ENCODE measurements at places on chromosomes 7 and 10.

GRCh38 chr7:52119537-52119936, 802.9 kb upstream of the COBL start:
- DNase-seq, result no peak

GRCh38 chr7:77796109-77796508, 2.1 kb downstream of the TMEM60 start:
- no peak for DNase-seq

- no peak for DNase-seq
Observed at GRCh38 chr10:48890888-48891850, 48.5 kb downstream of the LRRC18 start.

- no peak for DNase-seq
Observed at GRCh38 chr7:1232623-1233332, at the start of gene UNCX. TSS of gene UNCX (plus strand) at chr7:1232872. CDS start at chr7:1233018, 146 bp downstream.

- DNase-seq, result peak; percentile 32
Observed at GRCh38 chr10:4503076-4503475, 322.9 kb upstream of the AKR1E2 start.

DNA sequence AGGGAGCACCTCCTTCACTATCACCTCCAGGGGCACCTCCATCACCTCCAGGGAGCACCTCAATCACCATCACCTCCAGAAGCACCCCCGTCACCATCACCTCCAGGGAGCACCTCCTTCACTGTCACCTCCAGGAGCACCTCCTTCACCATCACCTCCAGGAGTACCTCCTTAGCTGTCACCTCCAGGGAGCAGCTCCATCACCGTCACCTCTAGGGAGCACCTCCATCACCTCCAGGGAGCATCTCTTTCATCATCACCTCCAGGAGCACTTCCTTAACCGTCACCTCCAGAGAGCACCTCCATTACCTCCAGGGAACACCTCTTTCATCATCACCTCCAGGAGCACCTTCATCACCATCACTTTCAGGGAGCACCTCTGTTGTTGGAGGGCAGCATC, 103.0 kb downstream of the DNAJB6 start:
- DNase-seq, result no peak

DNA sequence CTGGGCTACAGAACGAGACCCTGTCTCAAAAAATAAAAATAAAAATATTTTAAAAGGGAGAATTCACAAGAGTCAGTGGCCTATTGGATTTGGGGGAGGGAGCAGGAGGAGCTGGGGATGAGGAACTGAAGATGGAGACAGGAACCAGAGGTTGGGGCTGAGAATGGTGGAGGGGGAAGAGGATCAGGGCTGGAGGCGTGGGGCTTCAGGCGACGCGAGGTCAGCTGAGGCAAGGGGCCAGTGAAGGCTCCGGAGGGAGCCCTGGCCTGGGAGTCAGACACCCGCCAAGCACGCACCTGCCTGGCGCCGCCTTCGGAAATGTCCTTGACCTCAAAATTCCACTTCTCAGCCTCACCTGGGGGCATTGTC, 671 bp upstream of the CLEC2L start:
- no peak for DNase-seq

GRCh38 chr10:6564367-6564766, 15.7 kb downstream of the PRKCQ start:
- no peak for DNase-seq

DNA sequence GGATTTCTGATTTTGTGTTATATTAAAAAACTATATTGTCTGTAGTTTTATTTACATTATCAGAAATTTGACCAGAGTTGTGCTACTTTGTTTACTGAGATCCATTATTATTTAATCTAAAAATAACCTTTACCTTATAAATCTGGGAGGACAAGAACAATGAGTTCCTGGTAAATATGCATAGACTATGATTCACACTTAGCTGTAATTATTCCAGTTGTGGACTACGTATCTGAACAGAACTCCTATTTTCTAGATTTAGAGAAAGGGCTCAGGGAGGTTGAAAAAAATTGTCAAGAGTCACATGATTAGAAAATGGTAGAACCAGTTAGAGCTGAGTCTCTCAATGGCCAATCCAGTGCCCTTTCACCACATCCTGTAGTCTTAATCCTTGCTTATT, 4.2 kb upstream of the GPR158 start:
- no peak for DNase-seq

GRCh38 chr10:34759837-34760215, 55.3 kb downstream of the PARD3 start:
- no peak for DNase-seq

GRCh38 chr10:122139627-122140170, 131.4 kb upstream of the BTBD16 start:
- no peak for DNase-seq

DNA sequence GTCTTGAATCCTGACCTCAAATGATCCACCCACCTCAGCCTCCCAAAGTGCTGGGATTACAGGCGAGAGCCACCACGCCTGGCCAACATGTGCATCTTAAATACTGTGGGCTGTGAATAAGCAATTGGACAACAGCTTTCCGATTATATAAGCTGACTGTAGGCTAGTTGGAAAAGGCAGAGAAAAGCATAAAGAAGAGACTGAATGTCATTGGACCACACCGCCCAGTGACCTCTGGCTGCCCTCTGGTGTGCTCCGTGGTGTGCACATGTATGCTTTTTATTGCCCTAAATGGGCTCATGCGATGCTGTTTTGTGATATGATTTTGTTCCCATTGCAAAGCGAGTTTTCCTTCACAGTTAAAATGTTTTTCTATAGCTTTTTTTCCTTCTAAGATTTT, 15.4 kb upstream of the CSGALNACT2 start:
- no peak for DNase-seq

GRCh38 chr7:136533732-136534131, 334.7 kb upstream of the CHRM2 start:
- no peak for DNase-seq

GRCh38 chr7:44646176-44646920, 39.9 kb downstream of the OGDH start:
- DNase-seq, result no peak

DNA sequence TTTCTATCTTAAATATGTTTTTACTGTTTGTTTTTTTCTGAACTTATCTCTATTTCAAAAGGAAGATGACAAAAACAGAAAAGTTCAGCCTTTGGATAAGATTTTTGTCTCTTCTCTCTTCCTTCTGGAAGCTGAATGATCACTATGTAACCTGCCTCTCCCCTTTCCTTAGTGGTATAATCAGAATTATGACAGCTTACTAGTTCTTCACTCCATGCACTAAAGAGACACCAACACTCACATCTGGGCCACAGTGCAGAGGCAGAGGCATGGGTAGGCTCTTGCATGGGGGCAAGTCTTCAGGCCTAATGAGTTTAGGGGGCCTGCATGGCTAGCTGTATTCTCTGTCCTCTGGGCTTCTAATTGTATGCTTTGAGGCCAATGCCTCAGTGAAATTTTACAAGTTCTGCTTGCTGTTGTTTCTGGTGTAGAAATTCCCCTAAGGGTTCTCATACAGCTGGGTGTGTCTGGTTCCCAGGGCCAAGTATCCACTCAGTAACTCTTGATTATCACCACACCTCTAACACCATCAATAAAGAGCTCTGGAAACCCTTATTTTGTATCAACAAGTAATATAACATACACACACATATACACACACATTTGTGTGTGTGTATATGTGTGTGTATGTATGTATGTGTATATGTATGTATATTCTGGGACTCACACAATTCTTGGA, 96.8 kb upstream of the POM121L12 start:
- DNase-seq, result no peak

- no peak for DNase-seq
Observed at GRCh38 chr7:67866054-67866453, 869.4 kb downstream of the TYW1 start.

DNA sequence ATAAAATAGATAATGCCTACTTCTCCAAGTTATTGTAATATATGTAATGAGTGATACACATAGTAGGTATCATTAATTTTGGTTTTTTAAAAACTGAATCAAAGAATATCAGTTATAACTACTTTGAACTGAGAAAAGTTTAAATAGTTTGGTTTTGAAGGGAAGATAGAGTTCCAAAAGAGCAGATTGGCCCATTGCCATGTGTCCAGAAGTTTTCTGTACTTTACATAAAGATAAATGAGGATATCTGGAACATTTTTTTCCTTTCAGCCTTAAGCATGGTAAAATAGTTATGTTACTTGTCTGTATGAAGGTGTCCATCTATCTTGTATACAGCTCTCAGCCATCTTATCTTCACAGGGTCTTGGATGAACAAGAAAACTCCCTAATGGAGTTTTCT, 97.9 kb upstream of the MXI1 start:
- DNase-seq, result no peak

GRCh38 chr7:67407392-67408071, 410.9 kb downstream of the TYW1 start:
- DNase-seq, result no peak

- no peak for DNase-seq
Observed at GRCh38 chr7:66105263-66105748, 9.3 kb upstream of the CRCP start.

GRCh38 chr10:124000792-124001201, 92.6 kb downstream of the CHST15 start:
- no peak for DNase-seq

DNA sequence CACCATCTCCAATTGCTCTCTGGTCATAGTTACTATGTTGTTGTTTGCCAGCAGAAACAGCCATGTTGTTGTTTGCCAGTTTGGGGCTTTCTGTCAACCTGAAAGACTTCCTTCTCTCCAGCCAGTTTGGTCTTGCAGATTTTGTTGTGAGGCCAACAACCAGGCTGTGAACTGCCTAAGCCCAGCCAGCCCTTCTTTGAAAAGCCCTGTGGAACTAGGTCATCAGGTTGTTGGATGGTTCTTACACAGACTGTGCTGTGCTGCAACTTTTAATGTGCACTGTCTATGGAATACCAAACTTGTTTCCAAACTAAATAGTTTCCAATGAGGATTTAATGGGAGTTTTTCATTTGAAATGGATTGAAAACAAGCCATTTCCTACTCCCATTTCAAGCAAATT, 592.7 kb upstream of the GALNT17 start:
- DNase-seq, result no peak

- DNase-seq, result no peak
Observed at GRCh38 chr7:1488016-1488415, 16.2 kb downstream of the INTS1 start.

DNA sequence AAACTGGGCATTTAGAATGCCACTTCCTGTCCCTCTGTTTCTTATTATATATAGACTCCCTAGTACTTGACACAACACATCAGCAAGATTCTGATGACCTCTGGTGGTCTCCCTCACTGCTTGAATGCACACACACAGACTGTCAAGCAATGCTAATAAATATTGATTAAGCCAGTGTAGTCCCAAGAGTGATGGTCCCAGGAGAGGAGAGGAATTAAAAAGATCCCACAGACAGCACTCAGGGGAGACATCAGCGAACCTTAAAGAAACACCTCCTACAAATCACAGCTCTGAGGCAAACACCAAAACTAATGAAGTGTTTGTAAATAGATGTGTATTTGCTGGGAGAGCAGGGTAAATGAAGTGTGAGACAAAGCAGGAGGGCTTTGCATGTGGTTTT, 1291.2 kb downstream of the XPNPEP1 start:
- DNase-seq, result no peak

DNA sequence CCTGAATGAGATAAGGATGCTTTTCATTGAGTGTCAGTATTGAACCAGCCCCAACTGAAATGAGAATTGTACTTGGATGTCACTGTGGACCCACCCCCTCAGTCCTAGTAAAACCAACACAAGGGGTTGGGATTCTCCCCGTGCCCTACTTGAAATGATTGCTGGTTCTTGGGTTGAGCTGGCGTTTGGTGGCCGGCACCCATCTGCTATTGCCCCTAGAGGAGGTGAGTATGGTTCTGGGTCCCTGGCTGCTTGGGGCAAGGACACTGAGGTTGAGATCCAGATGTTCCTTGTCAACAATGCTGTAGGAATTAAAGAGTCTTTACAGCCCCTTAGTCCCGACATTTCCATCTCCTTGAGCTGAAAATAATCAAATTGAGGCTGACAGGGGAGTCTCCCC, 170.0 kb upstream of the ZNF32 start:
- DNase-seq, result no peak

DNA sequence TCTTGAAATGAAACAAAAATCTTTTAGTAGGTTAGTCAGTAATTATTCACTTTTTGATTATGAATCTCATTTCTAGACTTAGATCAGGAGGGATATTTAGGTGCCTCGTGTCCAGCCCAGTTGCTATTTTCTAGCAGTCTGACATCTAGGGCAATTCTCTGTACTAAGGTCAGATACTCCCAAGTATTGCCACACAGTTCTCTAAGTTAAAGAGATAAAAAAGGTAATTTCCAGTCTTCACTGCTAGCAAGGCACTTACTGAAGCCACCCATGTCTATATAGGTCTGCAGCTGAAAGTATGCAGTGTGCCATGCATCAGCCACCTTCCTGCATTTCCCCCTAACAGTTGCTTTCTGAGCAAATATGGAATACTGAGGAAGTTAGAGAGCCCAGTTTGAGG, 83.4 kb downstream of the PON1 start:
- peak; percentile 45 for DNase-seq

DNA sequence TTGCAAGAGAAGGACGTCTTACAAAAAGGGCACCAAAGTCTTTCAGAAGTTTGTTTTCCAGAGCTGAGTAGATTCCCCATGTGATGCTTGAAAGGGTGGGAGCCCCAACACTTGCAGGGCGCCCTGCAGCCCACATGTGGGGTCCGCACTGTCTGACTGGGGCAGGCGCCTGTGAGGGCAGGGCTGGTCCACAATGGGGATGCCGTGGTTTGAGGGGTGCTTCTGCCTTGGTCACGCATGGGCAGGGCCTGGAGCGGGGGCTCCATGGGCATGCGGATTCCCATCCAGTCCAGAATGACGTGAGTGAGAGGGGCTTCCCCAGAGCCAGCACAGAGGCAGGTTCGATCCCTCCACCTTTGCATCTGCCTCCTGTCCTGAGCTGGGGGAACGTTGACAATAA, 101.5 kb upstream of the SHH start:
- no peak for DNase-seq

DNA sequence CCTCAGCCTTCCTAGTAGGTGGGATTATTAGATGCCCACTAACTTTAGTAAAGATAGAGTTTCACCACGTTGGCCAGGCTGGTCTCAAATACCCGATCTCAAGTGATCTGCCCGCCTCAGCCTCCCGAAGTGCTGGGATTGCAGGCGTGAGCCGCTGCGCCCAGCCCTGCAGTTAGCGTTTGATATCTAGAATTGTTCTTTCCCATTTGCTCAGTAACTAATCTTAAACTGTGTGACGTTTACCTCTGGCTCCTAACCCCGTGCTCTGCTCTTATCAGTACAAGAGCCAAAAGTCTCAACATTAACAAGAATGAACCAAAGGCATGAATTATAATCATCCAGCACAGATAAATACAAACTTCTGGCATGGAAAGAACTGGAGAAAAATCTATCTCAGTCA, 47.4 kb downstream of the IGF2BP3 start:
- DNase-seq, result peak; percentile 51

- no peak for DNase-seq
Observed at GRCh38 chr10:32048282-32048681, 7.9 kb downstream of the KIF5B start.

GRCh38 chr10:49319206-49319605, 20.2 kb downstream of the C10orf71 start:
- DNase-seq, result no peak

- DNase-seq, result peak; percentile 79
Observed at GRCh38 chr10:22986771-22987542, 59.1 kb downstream of the ARMC3 start.

GRCh38 chr10:77409697-77410471, 227.7 kb downstream of the KCNMA1 start:
- no peak for DNase-seq

- no peak for DNase-seq
Observed at GRCh38 chr10:35874311-35875015, 232.4 kb upstream of the FZD8 start.

- DNase-seq, result no peak
Observed at GRCh38 chr7:42189535-42189934, 47.5 kb downstream of the GLI3 start.

- DNase-seq, result no peak
Observed at GRCh38 chr10:106139915-106140314, 1024.6 kb downstream of the SORCS1 start.

Data from OCI-M1 (cell line).